HFFc6 (cell line): ENCODE measurements at places on chromosomes 7 and 10.
A peak's percentile ranks its signal among the peaks of the same experiment; 100 is the strongest.

- no peak for DNase-seq
These were observed 34.0 kb upstream of the PDGFA start for GRCh38 chr7:553636-554111.

DNA sequence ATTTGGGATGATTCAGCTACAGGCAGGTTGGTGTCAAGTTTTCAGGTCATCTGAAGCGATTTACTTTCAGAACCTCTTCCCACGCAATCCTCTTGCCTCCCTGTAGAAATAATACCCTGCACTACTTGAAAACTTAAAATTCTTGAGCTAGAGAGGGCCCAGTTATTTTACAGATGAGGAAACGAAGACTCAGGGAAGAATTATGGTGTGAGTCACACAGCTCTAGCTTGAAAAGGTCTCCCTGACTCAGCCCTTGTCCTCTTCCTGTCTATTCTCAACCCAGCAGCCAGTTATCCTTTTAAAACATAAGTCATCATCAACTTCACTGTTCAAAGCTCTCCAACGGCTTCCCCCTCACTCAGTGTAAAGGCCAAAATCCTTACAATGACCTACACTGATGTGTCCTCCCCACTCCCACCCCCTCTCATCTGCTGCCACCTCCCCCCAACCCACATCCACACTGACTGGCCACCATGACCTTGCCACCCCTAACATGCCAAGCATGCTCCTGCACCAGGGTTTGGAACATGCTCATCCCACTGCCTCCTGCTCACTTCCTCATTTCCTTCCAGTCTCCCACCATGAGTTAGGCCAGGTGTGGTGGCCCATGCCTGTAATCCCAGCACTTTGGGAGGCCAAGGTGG lies 3.4 kb downstream of the DNMBP start:
- peak; percentile 96 for DNase-seq

DNA sequence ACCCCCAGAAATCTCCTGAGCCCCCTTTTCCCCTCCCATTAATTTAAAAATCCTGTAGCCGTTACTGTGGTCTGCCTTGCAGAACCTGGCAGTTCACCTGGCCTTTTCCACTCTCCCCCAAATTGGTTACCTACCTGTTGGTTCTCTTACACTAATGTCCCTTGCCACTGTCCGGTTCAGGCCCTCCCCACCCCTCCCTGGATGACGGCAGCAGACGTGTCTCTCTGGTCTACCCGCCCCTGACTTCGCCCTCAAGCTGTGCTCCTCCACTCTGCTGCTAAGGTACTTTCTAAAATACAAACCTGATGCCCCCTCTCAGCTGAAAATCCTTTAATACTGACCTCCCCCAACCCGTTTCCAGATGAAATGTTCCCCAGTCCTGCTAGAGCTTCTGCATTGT lies 15.6 kb upstream of the SH3PXD2A start:
- DNase-seq = no peak

- DNase-seq = no peak
These were observed 14.1 kb downstream of the SH2B2 start for GRCh38 chr7:102300643-102301221.

DNA sequence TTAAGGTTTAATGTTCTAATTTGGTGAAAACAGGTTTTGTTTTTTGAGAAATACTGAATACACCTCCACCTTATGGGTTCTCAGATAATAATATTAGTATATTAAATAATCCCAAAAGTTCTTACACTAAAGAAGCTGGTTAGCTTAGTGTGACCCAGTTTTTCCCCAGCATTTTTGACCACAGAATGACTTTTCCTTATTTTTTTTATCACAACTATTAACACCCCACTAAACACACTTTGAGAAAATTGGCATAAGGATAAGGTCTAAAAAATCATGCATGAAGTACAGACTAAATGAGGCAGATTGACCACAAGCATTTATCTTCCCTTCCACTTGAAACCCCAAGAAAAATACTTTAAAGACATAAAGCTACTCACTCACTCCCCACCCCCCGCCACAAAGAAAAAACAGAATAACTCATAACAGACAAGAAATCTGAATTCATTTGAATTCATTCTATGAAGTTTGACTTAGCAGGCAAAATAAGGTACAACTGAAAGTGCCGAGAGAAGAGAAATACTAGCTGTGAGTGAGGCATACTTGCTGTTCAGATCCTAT lies 49.7 kb upstream of the WNT16 start:
- no peak for DNase-seq

DNA sequence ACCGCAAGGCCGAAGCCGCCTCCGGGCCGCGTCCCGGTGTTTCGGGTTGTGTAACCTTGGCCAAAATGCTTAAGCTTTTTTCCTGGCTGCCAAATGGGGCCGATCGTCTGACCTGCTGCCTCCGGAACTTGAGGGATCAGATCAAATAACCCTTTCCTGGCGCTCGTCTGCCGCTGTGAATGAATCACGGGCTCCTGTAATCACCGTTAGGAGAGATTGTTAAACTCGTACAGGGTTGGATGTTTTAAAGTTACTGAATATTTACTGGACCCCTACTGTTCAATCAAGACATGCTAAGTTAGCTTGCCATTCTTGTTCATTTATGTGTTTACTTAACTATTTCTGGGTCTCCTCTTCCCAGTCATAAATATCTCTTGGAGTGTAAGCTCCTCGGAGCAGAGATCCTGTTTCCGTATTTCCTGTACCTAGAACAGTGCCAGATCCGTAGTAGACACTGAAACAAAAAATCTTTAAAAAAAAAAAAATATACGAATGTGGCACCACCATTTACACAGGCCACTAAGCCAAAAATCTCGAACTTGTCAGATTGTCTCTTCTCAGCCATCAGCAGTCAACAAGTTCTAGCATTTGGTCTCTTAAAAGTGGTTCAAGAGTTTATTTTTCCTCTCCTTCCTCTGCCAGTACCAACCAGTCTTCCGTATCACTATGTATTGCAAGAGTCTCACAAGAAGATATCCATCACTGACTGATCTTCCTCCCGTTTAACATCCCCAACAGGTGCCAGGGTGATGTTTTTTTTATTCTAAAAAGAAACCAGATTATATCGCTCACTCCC lies 650 bp upstream of the TM9SF3 start:
- DNase-seq = peak; percentile 85

GRCh38 chr7:22082553-22082885 lies 136.8 kb upstream of the CDCA7L start:
- DNase-seq = no peak

DNA sequence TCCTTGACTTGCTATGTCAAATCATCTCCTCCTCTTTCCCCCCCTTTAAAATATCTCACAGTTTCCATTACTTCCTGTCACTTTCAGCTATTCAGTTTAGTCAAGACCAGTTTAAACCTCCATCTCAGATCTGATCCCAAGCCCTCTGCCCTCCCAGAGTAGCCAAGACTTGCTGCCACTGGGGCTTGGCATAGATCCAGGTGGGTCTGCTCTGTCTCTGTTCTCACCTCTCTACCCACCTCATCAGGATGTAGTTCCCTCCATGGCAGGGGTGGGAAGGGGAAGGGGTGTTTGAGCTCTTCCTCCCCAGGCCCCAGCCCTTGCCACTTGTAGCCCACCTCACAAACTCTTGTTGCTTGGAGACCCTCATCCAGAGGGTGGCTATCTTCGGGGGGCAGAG lies 22.0 kb downstream of the PPP1R3C start:
- no peak for DNase-seq

- DNase-seq = no peak
These were observed 110.8 kb downstream of the ARID5B start for GRCh38 chr10:62012318-62012717.

DNA sequence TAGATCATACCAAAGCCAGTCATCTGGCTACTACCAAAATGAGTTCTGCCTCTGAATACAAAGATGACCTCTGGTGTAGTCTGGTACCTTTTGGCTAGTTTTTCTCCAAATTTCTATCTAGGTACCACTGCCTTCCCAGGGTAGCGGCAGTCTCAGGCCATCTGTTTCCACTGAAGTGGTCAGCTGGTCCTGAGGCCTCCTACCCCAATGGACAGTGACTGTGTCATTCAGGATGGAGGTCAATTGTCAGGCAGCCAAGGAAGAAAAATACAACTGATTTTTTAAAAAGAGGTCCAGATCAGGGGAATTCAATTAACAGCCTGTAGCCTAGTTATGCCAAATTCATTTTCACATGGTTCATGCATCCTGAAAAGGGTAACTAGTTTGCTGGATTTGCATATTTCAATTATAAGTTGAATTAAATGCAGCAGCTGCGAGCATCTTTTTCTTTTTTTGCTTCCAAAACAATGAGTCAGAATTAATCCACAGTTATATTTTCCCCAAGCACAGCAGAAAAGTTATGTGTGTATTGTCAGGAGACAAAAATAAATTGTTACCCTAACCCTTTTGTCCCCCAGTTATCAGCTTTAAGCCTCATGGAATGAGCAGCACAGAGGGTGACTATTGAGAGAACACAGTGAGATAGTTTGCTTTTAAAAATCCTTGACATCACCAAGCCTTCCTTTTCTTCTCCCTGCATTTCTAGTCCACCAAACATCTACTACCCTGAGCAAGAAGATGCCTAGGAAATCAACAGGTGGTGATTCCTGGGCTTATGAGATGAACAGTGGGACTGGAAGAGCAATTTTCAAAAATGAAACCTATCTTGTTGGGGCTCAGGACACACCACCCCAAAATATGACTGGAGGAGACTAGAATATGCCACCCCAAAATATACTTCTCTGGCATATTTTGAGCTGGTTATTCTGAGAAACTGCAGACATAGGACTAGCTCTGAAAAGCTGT lies 27.7 kb downstream of the BCCIP start:
- no peak for DNase-seq

DNA sequence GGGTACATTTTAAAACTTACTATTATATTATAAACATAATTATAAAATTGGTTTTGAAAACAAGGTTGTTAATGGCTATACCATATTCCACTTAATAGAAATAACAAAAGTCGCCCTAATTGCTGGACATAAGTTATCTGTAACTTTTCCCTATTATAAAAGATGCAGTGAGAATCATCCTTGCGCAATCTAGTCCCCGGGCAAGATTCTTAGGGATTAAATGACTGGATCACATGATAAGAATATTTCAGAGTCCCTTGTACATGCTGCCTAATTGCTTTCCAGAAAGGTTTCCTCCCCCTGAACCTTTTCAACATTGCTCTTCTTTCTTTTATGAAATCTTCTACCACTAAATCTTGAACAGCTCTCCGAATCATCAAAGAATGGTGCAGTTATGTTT lies 479.8 kb upstream of the MKI67 start:
- DNase-seq = no peak

GRCh38 chr7:155597753-155598140 lies 46.7 kb upstream of the RBM33 start:
- no peak for DNase-seq

DNA sequence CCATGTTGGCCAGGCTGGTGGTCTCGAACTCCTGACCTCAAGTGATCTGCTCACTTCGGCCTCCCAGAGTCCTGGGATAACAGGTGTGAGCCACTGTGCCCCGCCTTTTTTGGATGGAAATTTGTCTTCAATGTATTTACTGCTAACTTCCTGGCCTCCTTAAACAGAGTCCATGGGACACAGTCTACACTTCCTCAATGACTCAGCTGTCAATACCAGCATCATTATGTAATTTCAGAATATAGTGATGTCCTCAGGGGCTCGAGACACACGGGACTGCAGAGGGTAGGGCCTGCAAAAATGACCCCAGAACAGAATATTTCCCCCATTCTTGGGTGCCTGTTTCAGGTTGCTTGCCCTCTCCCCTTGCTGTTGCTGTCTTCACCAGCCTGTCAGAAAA lies 31.1 kb downstream of the CAMK2G start:
- no peak for DNase-seq

GRCh38 chr7:122258971-122259370 lies 45.6 kb downstream of the FEZF1 start:
- DNase-seq = no peak

DNA sequence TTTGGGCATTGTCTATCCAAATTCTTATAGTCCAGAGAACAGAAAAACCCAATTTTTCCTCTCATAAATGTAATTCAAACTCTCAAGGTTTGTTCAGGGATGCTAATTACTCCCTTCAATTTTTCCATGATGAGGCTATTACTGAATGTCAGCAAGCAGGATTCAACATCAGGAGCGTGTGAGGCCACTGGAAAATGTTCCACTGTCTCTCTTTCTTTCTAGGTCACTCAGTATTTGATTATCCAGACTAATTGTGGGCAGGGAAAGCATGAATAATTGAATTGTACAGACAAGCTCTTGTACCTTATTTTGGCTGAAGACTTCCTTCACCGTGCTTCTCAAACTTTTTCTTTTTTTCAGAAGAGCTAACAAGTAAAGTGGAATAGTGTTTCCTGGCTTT lies 30.7 kb downstream of the THNSL1 start:
- no peak for DNase-seq

DNA sequence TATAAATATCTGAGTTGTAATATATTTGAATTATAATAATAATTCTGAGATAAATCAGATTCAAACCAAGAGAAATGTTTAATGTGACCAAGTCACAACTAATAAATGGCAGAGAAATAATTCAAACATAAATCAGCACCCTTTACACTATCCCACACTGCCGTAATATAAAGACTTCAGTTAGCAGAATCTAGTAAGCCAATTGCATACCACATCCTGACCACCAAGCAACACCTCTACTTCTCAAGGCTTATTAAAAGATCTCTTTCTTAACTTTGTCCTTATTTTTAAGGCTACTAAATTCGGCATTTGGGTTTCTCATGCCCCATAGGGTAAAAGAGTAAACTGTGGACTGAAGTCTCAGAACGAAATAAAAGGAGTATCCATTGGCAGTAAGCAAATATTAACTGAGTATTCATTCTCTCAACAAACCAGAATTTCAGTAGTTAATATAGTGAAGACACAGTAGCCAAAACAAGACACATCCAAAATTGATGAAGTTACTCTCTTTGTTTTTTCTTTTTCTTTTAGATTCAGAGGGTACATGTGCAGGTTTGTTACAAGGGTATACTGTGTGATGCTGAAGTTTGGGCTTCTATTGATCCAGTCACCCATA lies 14.8 kb downstream of the ACBD5 start:
- DNase-seq = no peak

DNA sequence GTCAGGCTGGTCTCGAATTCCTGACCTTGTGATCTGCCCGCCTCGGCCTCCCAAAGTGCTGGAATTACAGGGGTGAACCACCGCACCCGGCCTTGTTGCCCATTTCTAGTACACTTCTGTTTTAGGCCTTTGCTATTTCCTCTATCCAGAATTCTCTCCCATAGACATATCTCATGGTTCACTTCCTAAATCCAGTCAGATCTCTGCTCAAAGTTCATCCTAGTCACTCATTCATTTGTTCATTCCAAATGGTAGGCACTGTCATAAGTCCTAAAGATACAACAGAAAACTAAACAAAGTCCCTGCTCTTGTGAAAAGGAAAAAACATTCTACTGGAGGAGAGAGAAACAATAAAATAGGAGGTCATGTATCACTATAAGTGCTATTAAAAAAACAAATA lies 2.4 kb upstream of the MOSPD3 start:
- DNase-seq = no peak

DNA sequence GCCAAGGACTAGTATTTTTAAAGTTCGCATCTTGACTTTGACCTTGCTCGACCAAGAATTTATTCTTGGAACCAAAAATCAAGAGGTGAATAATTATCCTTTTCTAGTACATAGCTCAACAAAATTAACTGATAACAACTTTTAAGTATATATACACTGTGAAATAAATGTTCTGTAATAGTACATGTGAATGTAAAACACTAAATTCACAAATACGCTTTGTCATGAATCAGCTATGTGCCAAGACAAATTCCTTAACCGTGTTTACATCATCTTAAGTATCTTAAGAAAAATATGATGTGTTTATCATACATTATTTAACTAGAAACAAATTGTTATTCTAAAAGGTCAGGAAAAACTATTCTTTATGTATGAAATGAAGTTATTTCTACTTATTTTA lies 83.3 kb downstream of the CUL2 start:
- no peak for DNase-seq

GRCh38 chr7:90817846-90818245 lies 221.7 kb downstream of the CDK14 start:
- no peak for DNase-seq

GRCh38 chr7:69129951-69130350 lies 468.3 kb upstream of the AUTS2 start:
- DNase-seq = no peak
